ENCODE measurements at places on chromosomes 16 and 17. TPM values are rescaled to one million over a fixed set of nuclear protein-coding genes. Genes with fewer than 3 reads are reported as not detected.
A peak's percentile ranks its signal among the peaks of the same experiment; 100 is the strongest.

GRCh38 chr17:48491527-48492273 is 39.1 kb downstream of the HOXB1 start:
- DNase-seq: no peak

GRCh38 chr17:3959295-3959899 is 4.8 kb downstream of the ATP2A3 start:
- DNase-seq: no peak

- no peak for DNase-seq
Observed at GRCh38 chr16:83363521-83363920, 444.3 kb upstream of the HSBP1 start.

DNA sequence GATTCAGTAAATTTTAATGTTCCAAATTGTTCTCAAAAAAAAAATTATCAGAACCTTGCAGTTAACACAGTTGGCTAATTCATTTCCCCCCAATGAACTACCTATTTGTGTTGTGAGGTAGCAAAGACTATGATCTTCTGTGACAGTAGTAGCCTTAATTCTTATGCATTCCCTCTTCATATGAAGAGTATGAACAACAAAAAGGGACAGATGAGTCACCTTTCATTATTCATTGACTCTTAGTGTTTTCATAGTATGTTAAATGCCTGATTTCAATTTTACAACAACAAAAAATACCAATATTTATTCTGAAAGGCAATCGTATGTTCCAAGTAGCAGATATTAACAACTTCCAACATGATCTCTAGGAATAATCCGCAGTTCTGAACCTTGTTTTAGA is 3.6 kb upstream of the SLFN11 start:
- no peak for DNase-seq

GRCh38 chr17:62995377-62995885 is 29.4 kb downstream of the TANC2 start:
- DNase-seq: peak; percentile 40

GRCh38 chr17:81400996-81401722 is 5.9 kb downstream of the BAHCC1 start:
- no peak for DNase-seq

GRCh38 chr17:34218748-34219147 is 36.3 kb upstream of the CCL2 start:
- no peak for DNase-seq

- no peak for DNase-seq
Observed at GRCh38 chr16:74771656-74772315, 2.8 kb downstream of the FA2H start.

DNA sequence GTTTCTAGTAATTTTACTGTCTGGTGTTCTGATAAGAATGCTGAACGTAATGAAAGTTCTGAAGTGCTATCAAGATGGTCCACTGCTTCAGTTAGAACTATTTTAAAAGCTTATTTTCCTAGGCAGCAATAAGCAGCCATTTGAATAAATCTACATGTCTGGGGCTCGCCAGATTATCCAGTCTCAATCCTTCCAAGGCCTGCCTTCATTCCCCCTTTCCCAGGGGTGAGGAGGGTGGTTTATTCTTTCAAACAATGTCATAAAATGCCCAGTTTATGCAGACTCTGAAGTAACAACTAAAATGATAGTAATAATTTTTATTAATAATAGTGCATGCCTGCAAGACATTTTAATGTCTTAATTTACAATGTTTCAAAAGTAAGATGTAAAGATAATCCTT is 2.4 kb downstream of the CDH11 start:
- DNase-seq: no peak

DNA sequence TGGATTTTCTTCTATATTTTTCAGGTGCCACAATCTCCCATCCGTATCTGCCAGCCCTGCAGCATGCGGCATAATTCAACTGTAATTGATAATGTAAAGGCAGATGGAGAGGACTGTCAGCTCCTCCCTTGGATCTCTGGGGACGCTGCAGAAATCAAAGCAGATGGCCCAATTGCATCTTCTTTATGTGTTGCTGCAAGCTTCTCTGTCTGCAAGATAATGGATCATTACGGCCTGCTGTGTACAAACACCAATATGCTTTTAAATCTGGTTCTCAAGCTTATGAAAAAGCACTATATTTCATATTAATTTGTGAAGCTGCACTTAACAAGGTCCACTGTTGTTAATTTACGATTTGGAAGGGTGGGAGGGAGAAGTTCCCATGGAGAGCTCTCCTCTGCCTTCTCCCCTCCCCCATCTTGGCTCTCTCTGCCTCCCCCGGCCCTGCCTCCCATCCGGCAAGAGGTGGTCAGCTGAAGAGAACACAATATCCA is 607.5 kb downstream of the TOX3 start:
- DNase-seq: peak; percentile 68

DNA sequence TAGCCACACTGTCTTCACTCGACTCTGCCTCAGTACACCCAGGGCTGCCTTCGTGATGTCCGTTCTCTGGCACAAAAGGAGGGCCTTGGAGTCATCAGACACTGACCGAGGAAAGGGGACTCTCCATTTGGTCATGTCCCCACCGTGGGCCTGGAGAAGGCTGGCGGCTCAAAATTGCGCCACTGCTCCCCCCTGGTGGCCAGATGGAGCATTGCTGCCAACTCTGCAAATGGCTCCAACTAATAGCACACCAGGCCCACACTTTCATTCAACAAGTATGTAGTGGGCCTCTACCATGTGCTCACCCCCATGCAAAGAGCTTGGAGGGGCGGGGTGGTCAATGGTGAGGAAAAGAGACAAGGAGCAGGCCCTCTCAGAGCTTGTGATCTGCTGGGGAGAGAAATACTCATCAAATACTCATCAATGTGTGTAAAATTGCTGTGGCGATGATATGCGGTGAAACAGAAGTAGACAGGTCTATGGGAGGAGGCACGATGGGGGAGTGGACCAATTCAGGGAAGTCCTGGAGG is 5.2 kb upstream of the GRIN2C start:
- peak; percentile 93 for DNase-seq

GRCh38 chr16:31130899-31131298 is 4.6 kb downstream of the PRSS8 start:
- DNase-seq: no peak

The TAT gene
- not detected for polyA plus RNA-seq

The ZNF263 gene
- polyA plus RNA-seq: 13.7 TPM

The MRTFB gene
- 4.6 TPM for polyA plus RNA-seq

The COQ9 gene
- polyA plus RNA-seq: 81.2 TPM

The TOP3A gene
- polyA plus RNA-seq: 14.4 TPM
